ENCODE measurements at places on chromosomes 16 and 17.

DNA sequence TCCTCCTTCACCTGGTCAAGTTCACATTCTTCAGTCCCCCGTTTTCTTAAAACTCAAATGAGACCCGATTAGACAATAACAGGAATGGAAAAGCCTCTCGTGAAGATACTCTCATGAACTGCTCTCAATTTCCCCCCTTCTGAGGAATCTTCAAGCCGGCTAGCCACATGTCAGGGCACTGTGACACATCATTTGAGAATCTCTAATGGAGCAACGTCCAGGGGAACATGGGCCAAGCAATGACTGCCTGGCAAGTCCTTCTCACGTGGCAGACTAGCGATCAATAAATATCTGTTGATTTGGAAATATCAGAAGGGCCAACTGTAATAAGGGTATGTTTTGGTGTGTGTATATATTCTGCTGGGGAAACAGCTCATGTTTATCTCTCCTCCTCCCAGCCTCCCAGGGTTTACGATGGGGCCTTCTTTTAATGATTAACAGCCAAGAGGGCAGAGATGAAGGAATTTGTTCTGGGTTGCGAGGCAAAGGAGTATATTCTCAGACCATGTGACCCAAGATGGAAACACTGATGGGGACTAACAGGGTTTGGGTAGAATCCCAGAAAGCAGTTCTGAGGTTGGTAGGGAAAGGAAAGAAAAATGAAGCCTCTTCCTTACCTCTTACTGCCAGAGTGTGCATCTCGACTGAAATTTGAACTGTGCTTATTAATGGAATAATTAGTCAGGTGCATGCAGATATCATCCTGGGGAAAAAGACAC lies 21.4 kb downstream of the TTLL6 start:
- peak; percentile 95 for DNase-seq

DNA sequence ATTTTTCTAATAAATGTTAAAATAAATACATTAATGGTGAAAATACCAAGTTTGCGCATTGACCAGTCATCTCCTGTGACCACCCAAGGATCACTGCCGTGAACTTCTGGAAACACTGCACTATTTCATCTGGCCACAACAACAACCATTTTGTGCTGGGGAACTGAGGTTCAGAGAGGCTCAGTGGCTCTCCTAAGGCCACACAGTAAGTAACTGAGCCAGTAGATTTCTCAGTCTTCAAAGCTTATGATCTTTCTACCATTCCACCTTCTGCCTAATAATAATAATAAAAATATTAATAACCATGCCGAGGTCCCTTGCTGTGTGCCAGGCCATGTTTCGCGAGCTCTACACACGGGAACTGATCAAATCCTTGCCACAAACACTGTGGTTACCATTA lies 182.0 kb downstream of the IRF8 start:
- DNase-seq = no peak

- DNase-seq = no peak
These were observed 990 bp upstream of the ROGDI start for GRCh38 chr16:4803401-4803844.

DNA sequence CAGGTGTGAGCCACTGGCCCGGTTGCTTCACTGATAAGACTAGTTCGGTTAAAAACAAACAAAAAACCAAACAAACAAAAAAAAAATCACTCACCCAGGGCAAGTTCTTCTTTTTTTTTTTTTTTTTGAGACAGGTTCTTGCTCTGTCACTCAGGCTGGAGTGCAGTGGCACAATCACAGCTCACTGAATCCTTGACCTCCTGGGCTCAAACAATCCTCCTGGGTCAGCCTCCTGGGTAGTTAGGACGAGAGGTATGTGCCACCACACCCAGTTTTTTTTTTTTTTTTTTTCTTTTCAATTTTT lies 119.5 kb upstream of the CORO6 start:
- no peak for DNase-seq

All from epithelial cell of proximal tubule (primary cell).